ENCODE measurements at places on chromosomes 12 and 14.

GRCh38 chr14:63209160-63209559 is 4.9 kb downstream of the RHOJ start:
- no peak for DNase-seq

DNA sequence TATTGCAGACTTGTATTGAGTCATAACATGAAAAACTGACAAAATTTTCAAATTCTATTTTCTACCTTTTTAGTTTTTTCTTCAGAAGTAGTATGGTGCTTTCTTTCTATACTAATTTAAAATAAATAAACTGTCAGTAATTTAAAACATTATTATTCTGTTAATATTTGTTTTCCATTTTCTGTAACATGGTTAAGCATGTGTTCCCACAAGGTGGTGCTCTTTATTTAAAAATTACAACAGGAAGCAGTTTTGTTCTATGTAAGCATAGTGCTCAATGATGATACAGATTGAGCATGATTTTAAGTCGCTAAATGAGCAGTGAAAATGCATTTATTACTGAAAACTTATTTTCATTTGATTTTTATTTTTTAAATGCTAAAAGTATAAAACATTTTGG is 114.6 kb downstream of the PPFIA2 start:
- no peak for DNase-seq

GRCh38 chr14:54299410-54300363 is 97.1 kb upstream of the CDKN3 start:
- DNase-seq, result no peak

- no peak for DNase-seq
Observed at GRCh38 chr12:106078358-106079010, 60.3 kb downstream of the NUAK1 start.

DNA sequence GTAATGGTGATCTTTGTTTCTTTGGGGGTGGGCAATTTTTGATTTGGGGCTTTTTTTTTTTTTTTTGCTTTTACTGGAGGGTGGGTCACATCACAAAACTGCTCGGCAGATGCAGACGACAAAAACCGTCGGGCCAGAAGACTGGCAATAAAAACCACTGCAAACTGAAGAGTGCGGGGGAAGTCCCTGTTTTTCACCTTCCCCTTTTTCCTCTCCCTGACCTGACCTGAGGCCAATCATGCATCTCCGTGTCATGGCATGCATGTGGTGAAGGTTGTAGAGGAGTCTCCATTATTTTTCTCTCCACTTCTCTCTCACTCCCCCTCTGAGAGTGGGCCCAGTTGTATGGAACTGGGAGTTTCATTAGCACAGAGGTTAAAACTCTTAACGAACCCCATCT is 57.5 kb downstream of the AP5M1 start:
- no peak for DNase-seq

DNA sequence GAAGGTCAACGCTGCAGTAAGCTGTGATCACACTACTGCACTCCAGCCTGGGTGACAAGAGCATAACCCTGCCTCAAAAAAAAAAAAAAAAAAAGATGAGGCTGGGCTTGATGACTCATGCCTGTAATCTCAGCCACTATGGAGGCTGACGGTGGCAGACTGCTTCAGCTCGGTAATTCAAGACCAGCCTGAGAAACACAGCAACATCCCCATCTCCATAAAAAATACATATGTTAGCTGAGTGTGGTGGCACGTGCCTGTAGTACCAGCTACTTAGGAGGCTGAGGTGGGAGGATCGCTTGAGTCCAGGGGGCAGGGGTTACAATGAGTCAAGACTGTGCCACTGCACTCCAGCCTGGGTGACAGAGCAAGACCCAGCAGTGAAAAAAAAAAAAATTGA is 50.4 kb downstream of the GXYLT1 start:
- no peak for DNase-seq

DNA sequence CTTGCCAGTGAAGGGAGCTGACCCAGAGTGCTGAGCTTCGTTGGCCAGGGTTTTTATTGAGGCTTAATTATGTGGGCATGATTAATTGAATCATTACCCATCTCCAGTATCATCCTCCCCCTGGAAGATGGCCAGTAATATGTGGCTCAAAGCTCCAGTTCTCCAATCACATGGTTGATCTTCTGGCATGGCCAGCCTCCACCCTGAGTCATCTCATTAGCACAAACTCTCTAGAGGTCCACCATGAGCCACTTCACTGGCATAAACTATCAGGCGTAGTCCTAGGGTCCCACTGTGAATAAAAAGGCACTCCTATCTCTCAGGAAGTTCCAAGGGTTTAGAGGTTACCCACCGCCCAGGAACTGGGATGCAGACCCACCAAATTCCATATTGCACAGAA is 135.0 kb downstream of the ANO6 start:
- DNase-seq, result no peak

DNA sequence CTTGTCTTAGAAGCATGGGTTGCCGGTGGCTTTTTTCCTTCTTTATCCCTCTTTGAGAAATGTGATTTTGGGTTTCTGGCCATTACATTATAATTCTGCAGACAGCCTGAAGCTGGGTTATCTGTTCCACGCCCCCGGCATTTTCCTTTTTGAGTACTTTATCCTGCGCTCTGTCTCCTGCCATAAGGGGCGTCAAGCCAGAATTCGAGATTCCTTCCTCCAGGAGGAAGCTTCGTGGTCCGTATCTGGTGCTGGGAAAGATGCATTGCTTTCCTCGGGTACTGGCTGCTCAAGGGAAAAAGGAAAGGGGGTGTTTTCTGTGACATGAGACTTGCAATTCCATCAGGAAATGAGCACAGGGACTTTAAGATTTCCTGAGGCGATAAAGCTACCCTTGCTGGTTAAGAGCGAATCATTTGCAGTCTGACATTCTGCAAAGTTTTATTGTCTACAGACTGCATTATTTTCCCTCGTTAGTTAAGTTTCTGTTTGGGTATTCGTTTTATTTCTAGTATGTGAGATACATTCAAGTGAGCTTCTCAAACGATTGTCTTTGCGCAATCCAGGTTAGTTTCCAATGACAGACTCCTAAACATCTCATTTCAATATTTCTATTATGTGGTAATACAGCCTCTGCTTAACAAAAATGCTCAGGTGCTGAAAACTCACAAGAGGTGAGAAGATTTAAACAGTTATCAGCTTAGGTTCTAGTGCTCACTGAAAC is 694 bp downstream of the AKAP5 start:
- no peak for DNase-seq

DNA sequence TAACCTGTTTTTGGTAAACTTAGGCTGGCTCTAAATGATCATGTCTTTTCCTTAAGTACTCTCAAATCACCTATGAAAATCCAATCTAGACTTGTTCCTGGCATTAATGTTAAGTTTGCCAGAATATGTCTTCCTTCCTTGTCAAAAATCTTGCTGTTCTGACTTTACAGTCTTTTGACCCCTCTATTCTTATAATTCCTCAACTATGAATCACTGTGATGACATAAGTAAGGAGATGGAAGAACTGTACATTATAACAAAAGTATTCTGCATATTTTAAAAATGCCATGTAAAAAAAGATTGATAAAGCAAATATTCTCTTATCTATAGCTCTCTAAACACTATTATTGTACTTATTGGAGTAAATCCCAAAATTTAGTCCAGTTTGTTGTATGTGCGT is 51.4 kb upstream of the BAZ1A start:
- DNase-seq, result no peak

- DNase-seq, result no peak
Observed at GRCh38 chr12:95763809-95764253, 26.7 kb downstream of the NTN4 start.

GRCh38 chr14:21518725-21519124 is 7.4 kb downstream of the SALL2 start:
- DNase-seq, result no peak

DNA sequence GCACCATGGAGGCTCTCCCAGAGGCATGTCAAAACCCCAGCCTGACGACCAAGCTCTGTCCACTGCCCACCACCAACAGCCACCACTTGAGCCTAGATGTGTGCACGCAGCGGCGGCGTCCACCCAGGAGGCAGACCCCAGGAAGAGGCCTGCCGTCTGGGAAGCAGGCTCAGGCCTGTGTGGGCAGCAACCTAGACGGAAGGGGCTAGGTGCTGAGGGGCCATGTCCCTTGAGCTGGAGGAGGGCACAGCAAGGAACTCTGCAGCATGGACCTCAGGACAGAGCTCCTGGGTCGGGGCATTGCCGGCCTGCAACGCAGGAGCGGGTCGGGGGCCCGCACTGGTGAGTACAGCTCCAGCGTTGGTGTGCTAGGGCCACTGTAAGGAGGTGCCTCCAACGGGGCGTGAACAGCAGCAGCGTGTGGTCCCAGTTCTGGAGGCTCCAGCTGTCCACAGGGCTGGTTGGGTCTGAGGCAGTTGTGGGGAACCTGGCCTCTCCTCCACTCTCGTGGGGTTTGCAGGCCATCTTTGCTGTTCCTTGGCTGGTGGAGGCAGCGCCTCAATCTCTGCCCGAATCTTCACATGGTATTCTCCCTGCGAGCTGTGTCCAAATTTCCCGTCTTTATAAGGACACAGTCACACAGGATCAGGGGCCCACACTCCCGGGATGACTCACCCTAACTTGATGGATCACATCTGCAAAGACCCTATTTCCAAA is 20.5 kb downstream of the ZBTB42 start:
- no peak for DNase-seq

DNA sequence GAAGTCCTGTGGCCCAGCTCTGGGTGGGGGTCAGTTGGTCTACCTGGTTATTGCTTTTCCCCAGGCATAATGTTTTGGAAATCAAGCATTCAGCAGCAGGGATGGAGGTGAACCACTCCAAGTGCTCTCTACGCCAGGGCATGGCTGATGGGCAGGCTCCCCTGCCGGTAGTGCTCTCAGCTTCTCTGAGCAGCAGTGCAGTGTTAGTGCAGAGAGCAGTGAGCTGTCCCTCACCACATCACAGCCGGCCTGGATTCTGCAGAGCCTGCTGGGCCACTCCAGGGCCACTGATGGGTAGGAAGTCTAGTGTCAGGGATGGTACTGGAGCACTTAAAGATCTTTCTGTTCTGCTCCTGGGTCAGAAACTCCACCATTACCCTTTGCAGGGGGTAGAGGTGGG is 151.1 kb downstream of the CALM1 start:
- DNase-seq, result no peak

DNA sequence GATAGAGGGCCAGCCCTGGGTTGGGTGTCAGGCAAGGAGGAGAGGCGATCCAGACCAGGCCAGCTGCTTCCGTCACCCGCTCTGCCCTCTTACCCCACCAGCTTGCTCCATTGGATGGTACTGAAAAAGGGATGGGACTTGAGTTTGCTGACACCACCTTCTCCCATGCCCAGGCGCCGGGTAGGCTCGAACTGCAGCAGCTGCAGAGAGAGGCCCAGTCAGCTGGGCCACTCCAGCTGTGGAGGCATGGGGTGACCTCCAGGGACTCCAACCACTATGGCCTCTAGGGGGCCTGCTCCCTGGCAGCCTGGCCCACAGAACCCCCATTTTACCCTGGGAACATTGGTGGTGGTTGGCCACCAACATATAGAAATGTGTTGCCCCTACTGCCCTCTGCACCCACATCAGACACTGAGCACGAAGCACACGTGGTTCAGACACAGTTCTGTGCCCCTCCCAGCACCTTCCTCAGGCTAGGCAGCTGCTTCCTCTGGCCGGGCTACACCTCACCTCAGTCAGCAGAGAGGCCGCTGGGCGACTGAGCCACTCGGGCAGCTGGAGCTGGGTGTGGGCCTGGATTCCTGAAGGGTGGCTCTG is 16.0 kb downstream of the RPS6KL1 start:
- no peak for DNase-seq

DNA sequence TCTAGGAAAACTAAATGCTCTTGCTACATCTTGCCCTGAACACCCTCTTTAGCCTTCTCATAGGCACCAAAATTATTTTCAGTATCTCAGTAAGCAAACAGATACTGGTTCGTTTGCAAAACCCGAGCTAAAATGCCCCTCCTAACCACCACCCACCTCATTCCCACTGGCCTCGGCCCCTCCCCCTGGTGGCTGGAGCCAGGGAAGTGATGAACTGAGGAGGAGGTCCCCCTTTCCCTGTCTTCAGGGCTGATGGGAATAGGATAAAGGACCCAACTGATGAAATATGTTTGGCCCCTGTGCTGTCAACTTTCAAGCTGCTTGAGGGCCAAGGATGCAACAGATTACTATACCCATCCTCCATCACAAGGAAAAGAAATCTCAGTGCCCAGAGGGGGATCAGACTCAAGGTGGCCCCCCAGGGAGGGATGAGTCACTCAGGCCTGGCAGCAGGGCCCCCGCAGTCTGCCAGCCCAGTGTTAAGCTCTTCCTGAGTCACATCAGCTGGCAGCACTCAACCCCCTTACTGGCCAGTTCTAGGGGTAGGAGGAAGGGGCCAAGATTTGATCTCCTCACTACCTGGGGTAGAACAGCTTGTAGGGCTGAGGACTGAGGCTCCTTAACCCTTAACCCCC is 1.7 kb downstream of the ANKRD52 start:
- no peak for DNase-seq

- no peak for DNase-seq
Observed at GRCh38 chr12:31233061-31233730, 92.8 kb downstream of the SINHCAF start.

GRCh38 chr12:104850781-104851180 is 107.3 kb downstream of the SLC41A2 start:
- DNase-seq, result no peak

DNA sequence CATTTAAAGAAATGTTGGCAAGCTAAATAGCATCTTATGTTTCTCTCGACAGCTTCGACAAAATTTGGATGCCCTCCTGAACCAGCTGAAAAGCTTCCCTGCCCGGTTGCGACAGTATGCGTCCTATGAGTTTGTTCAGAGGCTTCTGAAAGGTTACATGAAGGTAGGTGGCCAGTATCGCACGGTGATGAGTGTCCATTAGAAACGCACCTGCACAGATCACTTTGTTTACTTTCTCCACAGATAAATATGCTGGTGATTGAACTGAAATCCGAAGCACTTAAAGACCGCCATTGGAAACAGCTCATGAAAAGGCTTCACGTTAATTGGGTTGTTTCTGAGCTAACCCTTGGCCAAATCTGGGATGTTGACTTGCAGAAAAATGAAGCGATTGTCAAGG is 36.5 kb downstream of the DYNC1H1 start:
- no peak for DNase-seq

GRCh38 chr12:57027011-57027804 is 10.9 kb upstream of the TAC3 start:
- DNase-seq, result no peak

- DNase-seq, result no peak
Observed at GRCh38 chr14:71399057-71399487, 491.8 kb downstream of the PCNX1 start.

DNA sequence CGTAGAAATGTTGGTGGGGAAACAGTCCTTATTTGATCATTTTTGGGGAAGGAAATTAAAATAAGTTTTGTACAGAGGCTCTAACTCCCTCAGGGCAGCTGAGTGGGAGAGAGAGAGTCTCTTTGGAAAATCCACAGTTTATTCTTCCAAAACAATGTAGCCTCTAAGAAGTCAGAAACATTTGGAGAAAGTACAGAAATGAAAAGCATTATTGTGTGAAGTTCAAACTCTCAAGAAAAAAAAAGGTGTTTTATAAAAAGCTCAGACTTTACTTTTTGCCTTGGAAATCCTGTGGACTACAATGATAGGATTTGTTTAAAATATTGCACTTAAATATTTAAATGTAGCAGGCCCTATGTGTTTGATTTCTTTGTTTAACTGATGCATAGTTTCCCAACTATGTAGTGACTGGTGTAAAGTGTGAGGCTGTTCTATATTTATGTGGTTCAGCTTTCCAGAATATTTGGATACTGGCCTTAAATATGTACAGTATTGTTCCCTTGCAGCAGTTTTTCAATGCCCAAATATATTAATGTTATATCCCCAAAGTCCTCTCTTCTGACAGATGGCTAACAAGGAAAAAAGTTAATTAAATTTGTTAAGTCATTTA is 82.0 kb upstream of the OTOGL start:
- no peak for DNase-seq

Data from stimulated activated naive CD4-positive, alpha-beta T cell (primary cell).